ENCODE measurements at places on chromosomes 4 and X. TPM values are rescaled to one million over a fixed set of nuclear protein-coding genes. Genes with fewer than 3 reads are reported as not detected.

The EDA gene
- 17.5 TPM for total RNA-seq

- DNase-seq: no peak
Observed at GRCh38 chrX:108216405-108216804, 124.8 kb downstream of the ATG4A start.

The ARSD gene
- total RNA-seq: 10.6 TPM

The TLR2 gene
- total RNA-seq: 15.9 TPM

DNA sequence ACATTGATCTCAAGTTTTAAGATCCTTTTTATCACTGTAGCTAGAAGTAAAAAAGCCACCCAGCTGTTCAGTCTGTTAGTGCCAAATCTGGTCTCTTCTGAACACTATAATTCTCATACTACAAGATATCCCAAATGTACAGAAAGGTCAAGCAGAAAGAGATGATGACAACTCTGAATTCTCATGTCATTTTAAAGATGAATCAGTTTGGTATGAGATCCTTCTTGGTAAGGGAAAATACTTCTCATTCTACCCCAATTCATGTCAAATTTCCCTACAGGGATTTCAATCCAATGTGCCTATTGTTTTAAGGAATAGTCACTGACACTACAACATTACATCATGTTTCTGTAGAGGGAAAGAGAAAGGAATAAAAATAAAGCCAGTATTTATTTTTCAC is 184.5 kb downstream of the CPEB2 start:
- no peak for DNase-seq

DNA sequence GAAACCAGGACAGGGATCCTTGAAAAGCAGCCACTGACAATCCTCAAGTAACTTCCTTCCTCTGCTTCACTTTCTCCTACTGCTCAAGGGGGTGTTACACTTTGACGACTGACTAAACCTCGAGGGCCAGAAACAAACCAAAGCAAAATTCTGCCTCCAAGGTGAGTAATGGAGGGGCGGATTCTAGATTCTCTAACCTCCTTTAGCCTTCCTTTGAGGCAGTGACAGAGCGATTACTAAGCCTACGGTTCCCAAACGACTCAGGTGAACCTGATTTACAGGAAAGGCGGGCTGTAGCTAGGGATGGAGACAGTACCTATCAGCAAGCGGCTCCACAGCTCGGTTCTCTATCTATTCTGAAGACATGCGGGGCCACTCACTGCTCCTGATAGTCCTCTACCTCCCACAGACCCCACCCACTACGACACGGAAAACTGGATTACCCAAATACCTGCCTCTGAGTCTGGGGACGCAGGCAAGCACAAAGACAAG is 487 bp downstream of the TBCK start:
- DNase-seq: no peak

GRCh38 chr4:175806727-175807126 is 5.3 kb downstream of the GPM6A start:
- DNase-seq: no peak

- no peak for DNase-seq
Observed at GRCh38 chrX:68794461-68794860, 34.4 kb upstream of the EFNB1 start.

GRCh38 chrX:132741689-132742088 is 216.7 kb downstream of the HS6ST2 start:
- DNase-seq: no peak

- DNase-seq: no peak
Observed at GRCh38 chrX:29911673-29912072, 303.7 kb upstream of the MAGEB2 start.

GRCh38 chr4:3335385-3335784 is 42.6 kb downstream of the RGS12 start:
- no peak for DNase-seq

- DNase-seq: no peak
Observed at GRCh38 chr4:13872155-13872554, 244.6 kb upstream of the BOD1L1 start.

The MUC7 gene
- total RNA-seq: not detected

GRCh38 chrX:49039598-49040375 is 3.4 kb downstream of the TFE3 start:
- peak; percentile 77 for DNase-seq

The EGF gene
- total RNA-seq: 12.4 TPM
